Hair follicular keratinocyte (primary cell): ENCODE measurements at places on chromosomes 5 and 9. TPM values are rescaled to one million over a fixed set of nuclear protein-coding genes. Genes with fewer than 3 reads are reported as not detected.

CDH6 gene
- not detected in 2 replicates for total RNA-seq

F2RL1 gene
- 47.1 and 69.0 TPM in 2 replicates for total RNA-seq

UBQLN1 gene
- total RNA-seq, result 81.9 and 91.7 TPM in 2 replicates

GABRB2 gene
- total RNA-seq, result not detected in 2 replicates

PHPT1 gene
- total RNA-seq, result 127 and 150 TPM in 2 replicates

SPINK13 gene
- total RNA-seq, result not detected in 2 replicates

SLIT3 gene
- 1.3 and 13.8 TPM in 2 replicates for total RNA-seq

LECT2 gene
- total RNA-seq, result not detected in 2 replicates

EPB41L4A gene
- 1.3 and 6.8 TPM in 2 replicates for total RNA-seq

ENG gene
- total RNA-seq, result 6.2 and 9.6 TPM in 2 replicates

SLC34A3 gene
- not detected in 2 replicates for total RNA-seq

TMEM38B gene
- total RNA-seq, result 8.5 and 10.1 TPM in 2 replicates

PDE8B gene
- not detected in 2 replicates for total RNA-seq

ADAMTSL1 gene
- total RNA-seq, result 6.6 and 9.3 TPM in 2 replicates

SIT1 gene
- not detected in 2 replicates for total RNA-seq

F12 gene
- total RNA-seq, result 7.5 and 8.3 TPM in 2 replicates

FGD3 gene
- 0.04 and 0.16 TPM in 2 replicates for total RNA-seq

PCYOX1L gene
- 10.1 and 12.4 TPM in 2 replicates for total RNA-seq

RORB gene
- not detected in 2 replicates for total RNA-seq

MAML1 gene
- 8.2 and 9.2 TPM in 2 replicates for total RNA-seq

CCDC187 gene
- total RNA-seq, result not detected in 2 replicates

SLC2A8 gene
- 16.5 and 17.0 TPM in 2 replicates for total RNA-seq

PLK2 gene
- 166 and 174 TPM in 2 replicates for total RNA-seq

NR4A3 gene
- total RNA-seq, result 0.15 TPM in 1 of 2 replicates, not detected in the other

PCDHA7 gene
- not detected in 2 replicates for total RNA-seq

GPX3 gene
- 14.9 and 39.9 TPM in 2 replicates for total RNA-seq

THBS4 gene
- 1.7 and 2.3 TPM in 2 replicates for total RNA-seq

QRFP gene
- not detected in 2 replicates for total RNA-seq

PCDHGA2 gene
- total RNA-seq, result 0.04 and 0.55 TPM in 2 replicates

UBAC1 gene
- total RNA-seq, result 38.0 and 57.3 TPM in 2 replicates

PHYHD1 gene
- 3.2 and 7.5 TPM in 2 replicates for total RNA-seq

CDC37L1 gene
- 14.7 and 14.8 TPM in 2 replicates for total RNA-seq

ANKRD34B gene
- total RNA-seq, result not detected in 2 replicates

FOXD4L3 gene
- total RNA-seq, result not detected in 2 replicates

MYO10 gene
- total RNA-seq, result 41.3 and 52.7 TPM in 2 replicates

CD14 gene
- 0.08 and 0.76 TPM in 2 replicates for total RNA-seq

OLFML2A gene
- under 0.01 and 0.11 TPM in 2 replicates for total RNA-seq

SLC1A3 gene
- 10.5 and 12.2 TPM in 2 replicates for total RNA-seq

SPINK7 gene
- 0.47 TPM in 1 of 2 replicates, not detected in the other for total RNA-seq

OSTF1 gene
- 42.8 and 54.4 TPM in 2 replicates for total RNA-seq
